ENCODE measurements at places on chromosomes 1 and 21.

DNA sequence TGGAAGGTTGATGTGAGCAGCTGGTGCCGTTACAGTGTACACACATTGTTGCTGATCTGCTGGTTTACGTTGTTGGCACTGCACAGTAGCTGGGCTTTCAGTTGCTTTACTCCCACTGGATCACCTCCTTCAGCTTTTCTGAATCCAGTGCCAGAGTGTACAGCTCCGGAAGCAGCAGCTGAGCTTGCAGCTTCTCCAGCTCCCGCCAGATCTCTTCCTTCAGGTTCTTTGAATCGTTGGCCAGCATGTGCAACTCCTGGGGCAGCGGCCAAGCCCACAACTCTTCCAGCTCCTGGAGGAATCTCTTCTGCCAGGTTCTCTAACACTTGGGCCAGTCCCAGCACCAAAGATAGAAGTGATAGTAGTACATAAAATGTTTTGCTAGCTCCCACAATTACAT lies 149.7 kb upstream of the RRP15 start:
- no peak for DNase-seq

GRCh38 chr1:179822065-179822464 lies 55.5 kb downstream of the TOR1AIP2 start:
- DNase-seq, result no peak

DNA sequence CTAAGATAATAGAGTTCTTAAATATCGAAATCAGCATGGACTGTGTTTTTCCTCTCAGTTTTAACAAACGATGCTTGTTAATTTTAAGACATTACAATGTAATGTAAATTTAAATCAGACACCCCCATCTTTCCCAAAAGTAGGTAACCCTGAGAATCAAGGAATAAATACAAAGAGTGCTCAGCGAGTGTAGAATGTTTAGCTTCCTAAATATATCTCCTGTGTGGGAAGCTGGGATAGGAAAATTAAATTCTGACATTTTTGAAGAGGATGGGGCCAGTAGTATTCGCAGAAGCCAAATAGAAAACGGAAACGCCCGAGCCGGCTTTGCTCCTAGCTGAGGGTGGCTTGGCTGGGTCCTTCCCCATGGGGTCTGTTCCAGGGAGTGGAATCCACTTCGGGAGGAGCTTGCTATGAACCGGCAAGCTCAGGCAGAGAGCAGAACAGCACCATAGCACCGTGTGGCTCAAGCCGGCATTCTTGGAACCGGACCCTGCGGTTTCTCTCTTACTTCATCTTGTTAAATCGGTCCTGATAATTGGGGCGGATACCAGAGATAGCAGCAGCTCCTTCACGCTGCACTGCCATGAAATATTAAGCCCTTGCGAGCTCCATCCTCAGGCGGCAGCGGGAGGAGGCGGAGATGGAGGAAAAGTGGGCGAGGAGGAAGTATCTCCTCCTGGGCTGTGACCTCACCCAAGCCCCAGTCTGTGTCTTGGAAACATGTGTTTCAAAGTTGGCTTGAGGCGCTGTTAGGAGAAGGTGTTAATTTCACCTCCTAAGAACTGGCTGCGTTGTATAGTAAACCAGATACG lies 24.9 kb downstream of the MAP3K7CL start:
- no peak for DNase-seq

DNA sequence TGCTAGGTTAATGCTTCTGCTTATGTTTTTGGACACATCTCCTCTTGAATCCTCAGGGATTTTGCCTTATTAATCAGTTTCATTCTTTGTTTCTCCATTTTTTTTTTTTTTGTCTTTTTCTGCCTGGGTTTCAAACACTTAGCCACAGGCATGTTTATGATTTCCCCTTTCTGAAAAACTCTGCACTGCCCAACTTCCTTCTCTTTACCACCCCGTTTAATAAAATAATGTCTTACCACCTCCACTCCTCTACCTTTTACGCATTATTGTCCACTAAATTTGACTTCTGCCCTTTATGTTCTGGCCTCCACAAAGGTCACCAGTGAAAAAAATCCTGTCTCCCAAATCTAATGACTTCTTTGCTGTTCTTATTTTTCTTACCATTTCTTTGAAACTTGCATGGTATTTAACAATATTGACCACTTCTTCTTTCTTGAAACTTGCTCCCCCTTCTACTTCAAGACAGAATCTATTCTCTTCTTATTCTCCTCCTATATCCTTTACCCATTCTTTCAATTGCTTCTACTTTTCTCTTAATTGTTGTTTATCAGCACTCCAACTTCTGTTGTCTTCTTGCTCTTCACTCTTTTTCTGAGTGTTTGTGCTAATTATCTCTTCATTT lies 150.3 kb downstream of the TNFSF18 start:
- DNase-seq, result no peak

DNA sequence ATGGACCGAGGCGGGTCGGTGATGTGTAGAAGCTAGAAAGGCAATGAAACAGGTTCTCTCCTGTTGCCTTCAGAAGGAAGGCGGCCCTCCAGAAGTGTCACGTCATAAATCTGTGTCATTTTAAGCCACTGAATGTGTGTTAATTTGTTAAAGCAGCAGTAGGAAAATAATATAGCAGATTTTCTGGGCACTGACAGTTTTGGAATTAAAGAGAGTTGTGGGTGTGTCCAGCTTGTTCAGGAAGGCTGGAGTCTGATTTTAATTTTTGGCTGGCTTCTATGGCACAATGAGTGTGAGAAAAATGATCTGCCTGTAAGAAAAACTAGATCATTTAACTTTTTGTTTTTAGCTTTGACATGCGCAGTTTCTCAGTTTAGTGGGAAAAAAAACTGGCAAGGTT lies 177.3 kb downstream of the EDEM3 start:
- DNase-seq, result no peak

DNA sequence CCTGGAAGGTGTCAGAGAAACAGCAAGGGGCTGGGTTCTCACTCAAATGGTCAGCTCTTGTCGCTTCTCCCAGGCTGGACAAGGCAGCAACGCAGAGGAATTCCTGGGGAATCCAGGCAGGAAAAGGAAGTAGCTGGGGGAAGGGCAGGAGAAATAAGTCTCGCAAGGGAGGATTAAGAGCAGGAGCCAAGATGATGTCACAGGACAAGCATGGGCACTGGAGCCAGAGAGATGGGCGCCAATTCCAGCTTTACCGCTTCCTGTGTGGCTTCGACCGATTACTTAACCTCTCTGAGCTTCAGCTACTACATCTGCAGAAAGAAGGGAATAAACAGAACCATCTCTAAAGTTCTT lies 70.5 kb downstream of the SSBP3 start:
- DNase-seq, result no peak

GRCh38 chr21:28100366-28100765 lies 892.3 kb downstream of the LTN1 start:
- DNase-seq, result no peak

GRCh38 chr1:227903614-227904501 lies 43.9 kb downstream of the WNT9A start:
- no peak for DNase-seq

GRCh38 chr1:109954041-109954512 lies 30.5 kb upstream of the AHCYL1 start:
- no peak for DNase-seq

- DNase-seq, result no peak
Measured at GRCh38 chr21:31078216-31078615, 39.9 kb upstream of the KRTAP19-8 start.

DNA sequence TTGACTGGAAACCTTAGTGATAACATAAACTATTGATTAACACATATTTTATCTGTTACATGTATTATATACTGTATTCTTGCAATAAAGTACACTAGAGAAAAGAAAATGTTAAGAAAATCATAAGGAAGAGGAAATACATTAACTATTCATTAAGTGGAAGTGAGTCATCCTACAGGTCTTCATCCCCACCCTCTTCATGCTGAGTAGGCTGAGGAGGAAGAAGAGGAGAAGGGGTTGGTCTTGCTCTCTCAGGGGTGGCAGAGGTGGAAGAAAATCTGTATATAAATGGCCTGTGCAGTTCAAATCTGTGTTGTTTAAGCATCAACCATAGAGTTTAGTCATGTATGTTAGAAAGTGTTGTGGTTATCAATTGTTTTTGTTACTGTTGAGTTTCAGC lies 66.1 kb upstream of the CHODL start:
- no peak for DNase-seq

GRCh38 chr1:89673251-89673650 lies 40.3 kb downstream of the LRRC8C start:
- DNase-seq, result no peak

- no peak for DNase-seq
Measured at GRCh38 chr1:197902131-197902453, 338 bp upstream of the C1orf53 start.

DNA sequence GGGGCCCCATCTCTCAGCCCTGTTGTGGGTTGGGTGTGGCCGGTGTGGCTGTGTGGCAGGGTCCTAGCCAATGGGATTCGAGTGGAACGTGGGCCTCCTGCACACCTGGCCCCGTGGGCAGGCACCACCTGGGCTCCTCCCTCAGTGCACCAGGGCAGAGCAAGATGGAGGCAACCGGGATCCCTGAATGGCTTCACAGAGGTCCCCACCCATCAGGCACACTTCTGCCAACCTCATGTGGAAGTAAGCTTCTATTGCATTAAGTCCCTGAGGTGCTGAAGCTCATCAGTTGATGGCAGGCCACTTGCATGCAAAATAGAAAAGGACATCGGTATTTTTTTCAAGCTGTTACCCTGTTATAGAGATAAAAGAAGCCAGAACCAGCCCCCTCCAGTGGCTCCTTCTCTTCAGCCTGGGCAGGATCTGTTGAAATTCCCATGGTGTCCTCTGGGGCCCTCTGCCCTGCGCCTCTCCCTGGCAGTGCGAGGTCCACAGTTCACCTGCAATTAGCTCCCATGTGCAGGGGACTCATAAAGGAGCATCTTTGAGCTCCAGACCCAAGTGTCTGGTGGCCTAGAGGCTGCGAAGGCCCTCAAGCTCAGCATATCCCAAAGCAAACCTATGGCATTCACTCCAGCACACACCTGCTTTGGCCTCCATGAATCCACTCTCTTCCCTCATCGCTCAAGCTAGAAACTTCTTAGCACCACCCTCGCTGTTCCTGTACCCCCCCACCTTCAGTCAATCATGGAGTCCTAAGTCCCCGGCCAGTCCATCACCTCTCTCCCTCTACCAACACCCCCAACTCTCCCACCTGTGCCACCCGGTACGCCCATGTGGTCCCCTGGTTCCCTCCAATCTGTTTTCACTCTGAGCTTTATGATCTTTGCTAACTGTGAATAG lies 2.1 kb upstream of the SLC45A1 start:
- no peak for DNase-seq

Data from DMS79 (cell line).